ENCODE measurements at places on chromosomes 2 and 18.
A peak's percentile ranks its signal among the peaks of the same experiment; 100 is the strongest.

DNA sequence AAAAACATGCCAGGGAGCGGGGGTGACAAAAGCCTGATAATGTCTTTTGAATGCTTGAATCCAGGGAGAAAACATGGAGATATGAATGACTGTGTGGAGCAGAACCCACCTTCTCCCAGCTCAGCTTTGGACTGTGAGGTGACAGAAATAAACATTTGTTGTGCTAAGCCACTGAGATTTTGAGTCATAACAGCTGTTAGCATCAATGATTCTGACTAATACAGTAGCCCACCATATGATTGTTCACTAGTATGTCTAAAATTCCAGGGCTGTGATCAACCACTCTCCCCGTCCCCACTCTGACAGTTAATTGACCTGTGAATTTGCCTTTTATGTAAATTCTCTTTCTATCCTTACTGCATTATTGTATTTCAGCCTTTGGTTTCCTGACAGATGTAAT is 69.1 kb downstream of the PDK1 start:
- DNase-seq: no peak

- DNase-seq: no peak
Measured at GRCh38 chr2:100010606-100011005, 131.8 kb downstream of the AFF3 start.

- no peak for DNase-seq
Measured at GRCh38 chr2:129369437-129369836, 610.0 kb upstream of the RAB6C start.

GRCh38 chr18:70423988-70424387 is 135.1 kb downstream of the SOCS6 start:
- DNase-seq: peak; percentile 82

DNA sequence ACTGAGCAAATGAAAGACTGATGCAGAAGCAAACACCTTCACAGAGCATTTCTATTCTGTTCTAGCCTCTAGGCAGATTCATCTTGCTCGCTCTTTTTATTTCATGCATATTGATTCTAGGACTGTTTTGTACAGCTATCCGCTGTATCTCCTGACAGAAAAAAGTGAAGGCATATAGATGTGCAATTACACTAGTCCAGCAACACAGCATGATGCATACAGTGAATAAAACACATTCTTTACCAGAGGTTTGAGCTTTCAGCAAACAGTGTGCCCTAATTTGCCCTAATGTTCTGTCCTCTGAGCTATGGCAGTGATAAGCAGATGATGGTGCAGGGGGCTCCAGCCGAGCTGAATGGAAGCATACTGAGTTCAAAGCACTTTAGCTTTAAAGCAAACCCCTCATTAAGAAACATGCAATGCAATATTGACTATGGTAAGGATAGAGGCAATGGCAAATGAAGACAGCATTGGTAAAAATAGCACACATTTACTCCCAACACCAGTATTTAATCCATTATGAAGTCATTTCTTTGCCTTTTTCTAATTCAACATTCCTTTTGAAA is 141.2 kb upstream of the RGPD4 start:
- DNase-seq: no peak

- no peak for DNase-seq
Measured at GRCh38 chr18:6310714-6311113, 104.0 kb downstream of the L3MBTL4 start.

DNA sequence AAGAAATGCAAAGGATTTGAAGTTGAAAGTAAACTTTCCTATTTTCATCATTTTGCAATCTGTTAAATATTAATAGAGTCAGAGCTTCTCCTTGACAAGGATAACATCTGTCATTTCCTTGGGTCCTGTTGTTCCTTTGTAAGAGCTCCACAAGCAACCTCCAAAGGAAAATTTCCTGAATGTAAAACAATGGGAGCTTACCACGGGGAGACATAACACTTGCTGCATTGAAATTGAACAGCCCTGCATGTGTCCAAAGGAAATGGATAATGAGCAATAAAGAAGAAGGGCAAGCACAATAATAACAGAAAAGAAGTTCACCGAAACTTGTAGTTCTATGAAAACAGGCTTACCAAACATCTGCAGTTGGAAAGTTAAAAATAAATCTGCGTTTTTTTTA is 42.0 kb upstream of the SCG2 start:
- no peak for DNase-seq

DNA sequence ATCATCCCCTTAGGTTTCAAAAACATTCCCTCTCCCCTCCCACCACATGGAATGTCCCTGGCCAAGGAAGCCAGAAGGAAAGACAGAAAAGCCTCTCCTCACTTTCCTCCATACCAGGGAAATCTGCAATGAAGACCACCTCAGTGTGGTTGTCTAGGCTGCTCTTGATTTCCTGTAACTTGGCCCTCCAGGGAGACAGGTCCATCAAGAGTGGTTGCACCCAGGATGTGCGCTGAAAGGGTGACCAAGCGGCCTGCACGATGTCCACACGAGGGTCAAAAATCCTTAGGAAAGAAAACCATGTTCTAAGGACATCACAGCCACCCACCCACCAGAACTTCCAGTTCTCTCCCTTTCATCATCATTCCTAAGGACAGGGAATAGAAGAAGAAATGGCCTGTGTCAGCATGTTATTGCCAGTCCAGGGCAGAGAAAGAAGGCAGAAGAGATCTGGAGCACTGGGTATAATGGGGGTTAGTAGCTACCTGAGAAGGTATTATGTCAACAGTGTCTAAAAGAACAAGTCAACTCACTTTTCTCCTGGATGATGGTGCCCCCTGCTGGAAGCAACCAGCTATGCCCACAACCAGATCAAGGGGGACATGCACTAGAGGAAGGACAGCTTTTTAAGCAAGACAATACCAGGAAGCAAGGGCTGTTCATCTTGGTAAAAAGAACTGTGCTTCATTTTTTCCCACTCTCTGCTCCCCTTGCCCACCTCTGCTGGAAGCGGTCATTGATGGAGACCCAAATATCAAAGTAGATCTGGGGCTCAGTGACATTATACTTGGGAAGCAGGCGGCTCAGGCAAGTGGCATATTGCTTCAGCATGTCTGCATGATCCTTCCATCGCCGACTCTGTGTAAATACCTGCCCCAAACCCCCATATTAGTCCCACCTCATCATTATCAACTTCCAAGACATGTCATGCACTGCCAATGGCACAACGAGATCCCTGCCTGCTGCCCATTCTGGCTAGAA is 9.3 kb downstream of the GGCX start:
- DNase-seq: no peak

- no peak for DNase-seq
Measured at GRCh38 chr18:37388413-37388812, 177.2 kb downstream of the CELF4 start.

DNA sequence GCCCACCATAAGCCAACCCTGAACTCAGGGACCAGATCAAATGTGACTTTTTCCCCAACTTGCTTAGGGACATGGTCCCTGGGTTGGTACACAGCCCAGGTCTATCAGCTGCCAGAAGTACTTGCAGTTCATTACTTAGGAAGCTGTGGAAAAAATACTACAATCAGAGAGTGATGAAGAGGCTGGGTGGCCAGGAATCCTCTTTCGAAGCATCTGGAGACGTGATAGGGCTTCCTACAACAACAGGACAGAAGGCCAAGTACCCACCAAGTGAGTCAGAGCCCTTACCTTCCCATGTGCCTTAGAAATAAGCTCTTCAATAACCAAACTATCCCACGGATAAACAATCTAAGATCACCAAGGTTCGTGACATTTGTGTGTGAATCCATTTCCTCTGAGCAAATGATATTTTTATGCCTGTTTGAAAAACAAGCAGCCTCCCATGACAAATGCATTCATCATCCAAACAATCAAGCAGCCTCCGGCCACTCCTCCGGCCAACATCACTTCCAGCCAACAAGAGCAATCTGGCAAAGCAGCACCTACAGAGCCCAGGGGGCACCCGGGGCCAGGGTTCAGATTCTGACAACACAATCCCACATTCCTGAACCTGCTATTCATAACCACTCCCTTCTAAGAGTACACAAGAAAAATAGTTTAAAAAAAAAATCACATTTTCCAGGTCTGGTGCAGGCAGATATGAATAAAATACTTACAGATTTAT is 26.4 kb downstream of the TBC1D8 start:
- no peak for DNase-seq

DNA sequence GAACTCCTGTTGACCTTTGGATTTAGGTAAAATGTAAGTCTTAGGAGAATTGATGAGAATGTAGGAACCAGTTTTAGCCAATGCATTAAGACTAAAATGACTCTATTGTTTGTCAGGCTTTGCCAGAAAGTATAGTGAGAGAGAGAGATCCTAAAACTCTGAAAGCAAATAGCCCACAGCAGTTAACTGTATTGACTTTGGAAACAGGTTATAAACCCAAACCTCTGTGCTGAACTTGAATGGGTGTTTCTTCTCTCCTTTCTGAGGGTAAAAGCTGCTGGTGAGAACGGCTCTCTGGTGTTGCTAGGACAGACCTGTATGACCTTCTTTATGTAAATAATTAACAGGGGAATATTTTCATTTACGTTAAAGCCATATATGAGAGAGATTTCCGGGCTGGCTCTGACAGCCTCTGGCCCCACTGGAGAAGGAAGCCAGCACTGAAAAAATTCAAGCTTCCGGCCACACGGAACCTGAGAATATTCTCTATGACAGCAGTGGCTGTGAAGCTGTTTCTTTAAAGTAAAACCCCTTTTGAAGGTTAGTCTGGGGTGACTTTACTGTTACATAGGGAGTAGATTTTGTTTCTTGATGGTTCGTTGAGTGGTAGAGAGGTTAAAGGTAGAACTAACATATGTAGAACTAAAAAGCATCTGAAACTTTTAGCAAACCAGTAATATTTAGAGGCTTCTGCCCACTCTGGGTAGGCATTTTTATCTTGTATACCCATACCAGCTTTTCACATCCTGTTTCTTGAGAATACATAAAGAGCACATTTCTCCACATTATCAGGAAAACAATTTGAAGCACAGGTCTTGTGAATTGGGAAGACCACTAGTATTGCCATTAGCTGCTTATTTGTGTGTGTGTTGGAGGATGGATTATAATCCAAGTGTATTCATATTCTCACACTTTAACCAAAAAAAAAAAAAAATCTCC is 123.8 kb downstream of the SPTBN1 start:
- DNase-seq: peak; percentile 63

GRCh38 chr18:48367557-48367956 is 41.6 kb downstream of the ZBTB7C start:
- DNase-seq: no peak

DNA sequence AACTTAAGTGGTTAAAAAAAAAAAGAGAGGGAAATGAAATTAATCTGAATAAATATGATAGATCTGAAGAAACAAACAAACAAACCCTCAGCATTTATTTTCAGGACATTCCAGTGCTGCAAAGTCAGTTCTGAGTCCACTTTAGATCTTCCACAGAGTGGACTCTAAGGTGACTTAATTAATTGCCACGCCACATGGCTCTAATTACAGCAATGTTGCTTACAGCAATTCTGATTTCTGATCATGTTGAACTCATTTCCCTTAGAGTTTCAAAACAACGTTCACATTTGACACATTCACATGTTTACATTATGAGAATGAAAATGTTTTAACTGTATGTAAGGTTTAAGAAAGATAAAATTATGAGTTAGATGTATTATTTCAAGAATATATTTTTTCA is 38.6 kb upstream of the RASGRP3 start:
- no peak for DNase-seq

- peak; percentile 88 for DNase-seq
Measured at GRCh38 chr2:148877403-148877740, 2.3 kb downstream of the KIF5C start.

- no peak for DNase-seq
Measured at GRCh38 chr2:6168485-6168884, 476.3 kb downstream of the SOX11 start.

- no peak for DNase-seq
Measured at GRCh38 chr2:208069186-208069585, 43.9 kb upstream of the PLEKHM3 start.

DNA sequence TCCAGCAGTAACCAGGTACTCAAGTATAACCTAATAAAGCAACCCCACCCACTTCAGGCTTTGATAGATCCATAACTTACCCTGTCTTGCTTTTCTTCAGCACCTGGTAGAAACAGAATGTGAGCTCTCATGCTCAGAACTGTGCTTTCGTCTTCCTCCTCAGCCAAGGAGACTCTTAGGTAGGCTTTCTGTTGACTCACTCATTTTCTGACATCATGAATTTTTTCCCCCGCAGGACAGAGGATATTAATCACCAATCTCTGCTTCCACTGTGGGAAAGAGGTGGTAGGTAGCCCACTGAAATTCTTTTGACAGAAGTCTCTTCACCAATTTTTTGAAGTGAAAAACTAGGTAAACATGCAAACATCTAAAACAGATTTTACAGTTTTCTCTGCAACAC is 241.2 kb upstream of the KCNJ3 start:
- no peak for DNase-seq

DNA sequence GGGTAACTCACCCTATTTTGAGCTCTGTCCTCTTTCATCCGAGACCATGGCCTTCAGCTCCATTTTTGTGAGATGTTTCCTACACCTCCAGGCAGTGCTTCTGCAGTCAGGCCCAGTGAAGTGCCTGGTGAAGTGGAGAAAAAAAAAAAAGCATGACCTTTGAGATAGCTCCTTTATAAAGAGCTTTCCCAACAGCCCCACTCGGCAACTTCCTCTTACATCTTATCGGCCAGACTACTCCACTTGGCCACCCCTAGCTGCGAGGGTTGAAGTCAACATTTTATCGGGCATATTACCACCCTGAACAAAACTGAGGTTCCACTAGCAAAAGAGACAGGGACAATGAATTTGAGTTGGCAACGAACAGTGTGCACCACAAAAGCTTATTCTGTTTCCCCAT is 124.8 kb upstream of the RNF152 start:
- no peak for DNase-seq

DNA sequence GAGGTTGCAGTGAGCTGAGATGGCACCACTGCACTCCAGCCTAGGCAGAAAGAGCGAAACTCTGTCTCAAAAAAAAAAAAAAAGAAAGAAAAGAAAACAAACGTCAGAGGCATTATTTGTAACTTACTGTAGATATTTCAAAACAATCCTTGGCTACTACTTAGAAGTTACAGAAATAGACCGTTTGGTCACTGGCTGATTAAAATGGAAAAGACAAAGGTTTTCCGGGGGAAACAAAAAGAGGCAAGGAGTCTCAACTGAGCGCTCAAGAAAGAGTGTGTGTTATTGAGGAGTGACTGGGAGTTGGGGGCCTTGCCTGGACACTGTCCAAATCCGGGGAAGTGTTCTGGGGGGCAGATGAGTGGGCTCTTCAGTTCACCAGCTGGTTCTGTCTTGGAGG is 47.6 kb downstream of the TEX44 start:
- DNase-seq: no peak

DNA sequence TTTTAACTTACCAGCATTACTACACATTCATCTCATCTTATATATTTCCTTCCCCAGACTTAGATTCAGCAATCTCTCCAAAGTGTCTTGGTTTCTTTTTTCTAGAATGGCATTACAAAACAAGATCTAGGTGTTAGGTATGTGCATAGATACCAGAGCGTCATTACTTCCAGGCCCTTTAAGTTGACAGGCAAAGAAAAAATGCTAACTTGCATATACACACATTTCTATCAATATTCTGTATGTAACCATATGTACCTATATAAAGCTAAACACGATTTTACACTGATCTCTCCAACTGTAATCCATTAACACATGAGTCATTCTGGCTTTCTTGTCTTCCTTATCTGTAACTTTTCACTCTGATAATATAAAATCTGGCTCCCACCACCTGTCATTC is 503.8 kb upstream of the NRXN1 start:
- DNase-seq: no peak
